NCI-H524 treated with DMSO at 0.1 percent for 48 hours (cell line): ENCODE measurements at places on chromosomes 13 and 19.

GRCh38 chr19:41355802-41356201 lies 2.1 kb upstream of the TGFB1 start:
- no peak for DNase-seq

GRCh38 chr13:26831336-26831908 lies 70.8 kb upstream of the GPR12 start:
- DNase-seq = no peak

GRCh38 chr19:6518145-6518911 lies 12.5 kb upstream of the TNFSF9 start:
- DNase-seq = no peak

- DNase-seq = peak; percentile 81
Measured at GRCh38 chr13:93226623-93227279, at the start of gene GPC6. Gene GPC6, plus strand, starts transcription at chr13:93226807.

GRCh38 chr19:17951157-17951989 lies 15.5 kb upstream of the KCNN1 start:
- no peak for DNase-seq

DNA sequence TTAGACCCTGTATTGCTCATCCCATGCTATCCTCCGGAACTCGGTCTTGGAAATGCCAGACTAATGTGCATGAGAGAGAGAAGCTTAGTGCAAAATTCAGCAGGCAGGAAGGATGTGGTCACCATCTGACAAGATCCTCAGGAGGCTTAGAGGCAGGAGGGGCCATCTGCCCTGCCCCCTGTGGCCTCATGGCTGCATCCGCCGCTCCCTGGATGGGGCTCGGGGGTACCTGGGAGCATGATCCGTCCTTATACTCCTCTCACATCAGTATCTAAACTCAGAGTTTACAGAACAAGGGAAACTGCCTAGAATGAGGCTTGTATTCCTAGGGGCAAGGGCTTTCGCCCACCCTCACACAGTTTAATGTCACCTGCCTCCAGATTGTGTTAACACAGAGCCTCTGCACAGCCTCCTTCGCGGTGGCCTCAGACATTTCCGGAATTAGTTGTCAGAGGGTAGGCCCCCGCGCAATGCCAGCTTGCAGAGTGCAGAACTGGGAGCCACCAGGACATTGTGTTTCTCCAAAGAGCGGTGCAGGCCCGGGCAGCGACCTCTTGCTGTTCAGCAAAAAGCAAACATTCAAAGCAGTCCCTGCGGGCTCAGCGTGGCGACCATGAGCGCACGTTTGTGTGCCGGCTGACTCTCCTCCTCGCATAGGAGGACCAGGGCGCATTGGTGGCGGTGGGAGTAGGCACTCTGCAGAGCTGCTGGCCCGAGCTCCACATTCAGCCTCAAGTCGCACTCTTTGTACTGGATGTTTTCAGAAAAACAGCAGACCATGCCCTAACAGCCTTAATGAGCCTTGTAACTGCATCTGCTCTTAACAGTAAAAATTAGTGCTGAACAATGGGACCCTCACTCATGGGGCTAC lies 39.1 kb downstream of the GPR12 start:
- peak; percentile 69 for DNase-seq

DNA sequence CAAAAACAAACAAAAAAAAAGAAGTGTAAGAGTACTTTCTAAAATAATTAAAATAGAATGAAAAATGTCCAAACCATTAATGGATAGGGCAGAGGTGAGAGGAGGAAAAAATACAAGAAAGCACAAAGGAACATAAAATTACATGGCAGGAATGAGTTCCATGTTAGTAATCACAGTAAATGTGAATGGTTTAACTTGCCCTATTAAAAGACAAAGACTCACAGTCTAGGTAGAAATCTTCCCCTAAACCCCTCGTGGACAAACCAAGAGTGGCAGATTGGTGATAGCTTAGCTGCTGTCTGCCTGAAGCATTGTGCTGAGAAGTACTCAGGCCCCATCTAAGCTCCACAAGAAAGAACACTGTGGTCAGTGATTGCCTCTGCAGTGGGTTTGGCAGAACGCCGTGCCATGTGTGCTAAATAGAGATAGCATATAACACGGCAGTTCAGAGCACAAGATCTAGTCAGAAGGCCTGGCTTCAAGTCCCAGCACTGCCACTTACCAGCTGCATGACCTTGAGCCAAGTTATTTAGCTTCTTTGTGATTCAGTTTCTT lies 103.5 kb downstream of the DPF1 start:
- no peak for DNase-seq

DNA sequence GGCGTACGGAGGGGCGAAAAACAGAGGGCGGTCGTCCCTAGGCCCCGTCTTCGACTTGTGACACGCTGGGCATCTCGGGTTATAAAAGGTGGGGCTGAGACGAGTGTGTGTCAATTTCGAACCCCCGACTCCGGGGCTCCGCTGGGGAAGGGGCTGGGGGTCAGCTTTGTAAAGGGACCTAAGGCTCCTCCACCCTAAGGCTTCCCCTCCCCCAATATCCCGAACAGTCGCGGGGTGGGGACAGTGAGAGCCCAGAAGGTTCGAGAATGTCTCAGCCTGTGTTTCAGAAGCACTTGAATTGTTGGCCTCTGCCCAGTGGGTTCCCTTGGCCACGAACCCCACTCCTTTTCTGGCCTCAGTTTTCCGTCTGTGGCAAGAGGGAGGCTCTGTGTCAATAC lies 450 bp downstream of the SELENOW start:
- no peak for DNase-seq

GRCh38 chr13:109789262-109789661 lies 2.9 kb upstream of the IRS2 start:
- DNase-seq = no peak

DNA sequence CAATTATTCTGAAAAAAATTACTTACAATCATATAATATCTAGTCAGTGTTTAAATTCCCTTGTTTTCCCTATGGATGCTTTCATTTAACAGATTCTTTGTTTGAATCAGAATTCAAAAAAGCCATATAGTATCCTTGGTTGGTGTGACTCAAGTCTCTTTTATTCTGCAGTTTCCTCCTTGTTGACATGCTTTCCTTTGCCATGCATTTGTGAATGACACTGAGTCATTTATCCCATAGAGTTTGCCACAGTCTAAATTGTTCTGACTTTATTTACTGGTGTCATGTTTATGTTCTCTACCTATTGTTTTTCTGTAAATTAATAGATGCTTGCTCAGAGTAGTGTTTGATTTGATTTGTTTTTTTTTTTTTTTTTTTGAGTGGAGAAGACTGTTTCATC lies 893.8 kb upstream of the SLC10A2 start:
- no peak for DNase-seq

DNA sequence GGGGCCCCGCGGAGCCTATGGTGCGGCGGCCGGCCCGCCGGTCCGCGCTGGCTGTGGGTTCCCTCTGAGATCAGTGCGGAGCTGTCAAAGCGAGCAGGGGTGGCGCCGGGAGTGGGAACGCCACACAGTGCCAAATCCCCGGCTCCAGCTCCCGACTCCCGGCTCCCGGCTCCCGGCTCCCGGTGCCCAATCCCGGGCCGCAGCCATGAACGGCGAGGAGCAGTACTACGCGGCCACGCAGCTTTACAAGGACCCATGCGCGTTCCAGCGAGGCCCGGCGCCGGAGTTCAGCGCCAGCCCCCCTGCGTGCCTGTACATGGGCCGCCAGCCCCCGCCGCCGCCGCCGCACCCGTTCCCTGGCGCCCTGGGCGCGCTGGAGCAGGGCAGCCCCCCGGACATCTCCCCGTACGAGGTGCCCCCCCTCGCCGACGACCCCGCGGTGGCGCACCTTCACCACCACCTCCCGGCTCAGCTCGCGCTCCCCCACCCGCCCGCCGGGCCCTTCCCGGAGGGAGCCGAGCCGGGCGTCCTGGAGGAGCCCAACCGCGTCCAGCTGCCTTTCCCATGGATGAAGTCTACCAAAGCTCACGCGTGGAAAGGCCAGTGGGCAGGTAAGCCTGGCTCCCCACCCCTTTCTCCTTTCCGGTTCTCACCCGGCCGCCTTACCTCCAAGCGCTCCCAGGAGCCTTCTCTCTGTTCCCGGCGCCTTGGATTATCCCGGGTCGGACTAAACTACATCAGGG lies at the start of gene PDX1:
Gene PDX1, plus strand, starts transcription at position 67 of the 743 bp plus-strand sequence. Its CDS starts 139 bp downstream, at position 206.
- peak; percentile 50 for DNase-seq

GRCh38 chr19:34284505-34284904 lies 30.2 kb downstream of the GARRE1 start:
- DNase-seq = no peak

DNA sequence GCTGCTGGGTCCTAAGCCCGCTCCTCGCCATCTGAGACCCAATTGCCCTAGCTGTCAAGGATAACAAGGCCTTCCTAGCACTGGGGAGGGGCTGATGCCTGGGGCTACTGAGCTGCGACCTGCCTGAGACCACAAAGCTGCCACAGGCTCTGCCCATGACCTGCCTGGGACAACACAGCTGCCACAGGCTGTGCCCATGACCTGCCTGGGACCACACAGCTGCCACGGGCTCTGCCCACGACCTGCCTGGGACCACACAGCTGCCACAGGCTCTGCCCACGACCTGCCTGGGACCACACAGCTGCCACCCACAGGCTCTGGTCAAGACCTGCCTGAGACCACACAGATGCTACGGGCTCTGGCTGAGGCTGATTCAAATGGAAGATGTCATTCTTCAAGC lies 54.8 kb downstream of the EPS15L1 start:
- no peak for DNase-seq

- DNase-seq = no peak
Measured at GRCh38 chr19:33284756-33285155, 17.6 kb downstream of the CEBPA start.

- DNase-seq = no peak
Measured at GRCh38 chr13:45242070-45242469, 41.2 kb upstream of the KCTD4 start.

GRCh38 chr19:7471696-7472615 lies 16.9 kb downstream of the PEX11G start:
- DNase-seq = no peak

DNA sequence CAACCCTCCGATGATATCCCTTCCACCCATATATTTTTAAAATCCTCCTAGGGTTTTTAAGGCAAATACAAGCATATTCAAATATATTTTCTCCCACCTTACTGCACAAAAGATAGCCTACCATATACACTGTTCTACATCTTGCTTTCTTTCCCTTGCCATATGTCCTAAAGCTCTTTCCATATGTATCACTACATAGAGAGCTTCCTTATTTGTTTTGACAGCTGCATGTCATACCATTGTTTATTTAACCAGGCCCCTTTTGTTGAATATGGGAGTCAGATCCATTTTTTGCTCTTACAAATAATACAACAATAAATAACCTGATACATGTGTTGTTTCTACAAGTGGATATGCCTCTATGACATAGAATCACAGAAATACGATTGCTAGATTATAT lies 32.8 kb upstream of the WDFY2 start:
- DNase-seq = no peak

DNA sequence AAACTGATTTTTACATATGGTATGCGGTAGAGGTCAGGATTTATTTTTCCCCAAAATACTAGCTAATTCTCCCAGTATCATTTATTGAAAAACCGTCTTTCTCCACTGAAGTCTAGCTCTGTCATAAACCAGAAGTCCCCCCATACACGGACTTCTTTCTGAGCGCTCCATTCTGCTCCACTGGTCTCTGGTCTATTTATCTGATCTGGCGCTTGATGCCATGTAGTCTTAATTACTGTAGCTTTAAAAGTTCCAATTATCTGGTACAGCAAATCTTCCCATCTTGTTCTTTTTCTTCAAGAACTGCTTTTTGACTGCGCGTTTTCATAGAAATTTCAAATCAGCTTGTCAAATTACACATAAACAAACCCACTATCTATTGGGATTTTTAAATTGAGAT lies 13.7 kb downstream of the DCUN1D2 start:
- DNase-seq = no peak

- DNase-seq = no peak
Measured at GRCh38 chr13:74696148-74696922, 562.1 kb upstream of the KLF12 start.

DNA sequence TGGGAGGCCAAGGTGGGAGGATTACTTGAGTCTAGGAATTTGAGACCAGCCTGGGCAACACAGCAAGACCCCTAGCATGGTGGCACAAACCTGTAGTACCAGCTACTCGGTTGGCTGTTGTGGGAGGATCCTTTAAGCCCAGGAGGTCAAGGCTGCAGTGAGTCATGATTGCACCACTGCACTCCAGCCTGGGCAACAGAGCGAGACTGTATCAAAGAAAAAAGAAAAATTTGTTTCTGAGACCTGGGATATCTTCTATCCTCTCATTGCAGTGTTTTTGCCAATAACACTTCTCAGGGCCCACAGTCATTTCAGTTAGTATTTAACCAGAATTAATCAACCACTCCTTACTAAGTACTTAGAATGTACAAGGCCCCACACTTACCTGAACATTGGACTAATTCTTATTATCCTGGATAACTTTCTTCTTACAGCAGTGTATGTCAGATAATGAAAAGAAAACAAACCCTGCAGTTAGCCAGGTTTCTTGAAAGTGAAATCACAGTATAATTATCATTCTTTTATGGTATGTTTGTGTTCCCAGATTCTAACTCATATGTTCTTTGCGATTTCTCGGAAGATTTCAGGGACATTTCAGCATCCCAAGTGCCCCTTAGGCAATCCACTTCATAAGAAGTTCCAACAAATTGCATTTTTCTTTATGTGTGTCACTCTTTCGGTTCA lies 75.6 kb upstream of the KLF5 start:
- DNase-seq = no peak

- no peak for DNase-seq
Measured at GRCh38 chr13:21753117-21753729, 82.3 kb downstream of the FGF9 start.

DNA sequence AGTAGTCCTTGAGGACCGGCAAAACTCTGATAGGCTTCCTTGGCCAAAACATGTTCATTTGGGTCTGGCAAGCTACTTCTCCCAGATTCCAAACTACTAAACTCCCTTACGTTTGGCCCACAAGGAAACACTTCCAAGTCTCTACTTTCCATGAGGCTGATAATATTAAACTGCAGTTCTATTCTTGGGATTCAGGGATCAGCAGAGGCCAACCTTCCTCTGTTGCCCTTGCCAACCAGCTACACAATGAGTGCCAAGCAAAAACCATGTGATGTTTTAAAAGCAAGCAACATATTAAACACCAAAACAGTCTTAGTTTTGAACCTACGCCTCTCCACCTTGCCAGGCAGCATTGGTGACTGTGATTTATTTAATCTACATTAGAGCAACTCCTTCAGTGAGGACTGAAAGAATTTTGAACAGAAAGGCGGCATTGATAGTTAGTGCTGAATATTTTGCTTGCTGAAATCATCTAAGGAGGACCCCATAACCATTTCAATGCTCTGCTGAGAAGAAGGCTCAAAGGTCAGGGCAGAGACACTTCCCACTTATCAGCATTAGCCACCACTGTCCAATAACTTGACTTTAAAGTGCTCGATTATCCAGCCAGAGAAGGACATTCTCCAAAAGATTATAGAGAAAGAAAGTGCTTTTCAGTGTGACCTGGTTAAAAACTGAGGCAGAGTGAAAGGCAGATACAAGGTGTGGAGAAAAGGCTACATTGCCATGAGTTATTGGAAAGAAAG lies 287.1 kb downstream of the TBC1D4 start:
- no peak for DNase-seq
